HS-5 (cell line): ENCODE measurements at places on chromosomes 1 and 21.

DNA sequence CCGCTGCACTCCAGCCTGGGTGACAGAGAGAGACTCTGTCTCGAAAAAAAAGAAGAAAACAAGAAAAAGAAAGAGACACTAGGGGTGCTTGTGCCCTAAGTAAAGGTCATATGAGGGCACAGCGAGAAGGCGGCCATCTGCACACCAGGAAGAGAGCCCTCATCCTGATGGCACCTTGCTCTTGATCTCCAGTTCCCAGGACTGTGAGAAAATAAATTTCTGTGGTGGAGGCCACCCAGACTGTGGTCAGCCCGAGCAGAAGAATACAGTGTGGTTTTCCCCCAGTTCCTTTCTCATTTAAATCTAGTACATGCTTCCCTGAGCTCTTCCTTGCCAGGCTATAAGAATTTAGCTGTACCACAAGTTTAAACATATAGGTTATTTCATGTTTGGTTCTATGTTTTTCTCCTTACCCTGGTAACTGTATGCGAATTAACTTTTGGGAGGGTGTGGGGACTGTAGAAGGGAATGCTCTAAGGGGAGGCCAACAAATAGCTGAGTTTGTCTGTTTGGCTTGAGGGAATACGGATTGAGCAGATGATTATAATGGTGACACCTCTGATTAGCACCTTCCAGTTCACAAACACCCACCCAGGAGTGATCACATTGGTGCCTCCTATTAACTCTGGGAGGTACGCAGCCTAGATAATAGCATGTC, 119.6 kb upstream of the ERRFI1 start:
- no peak for DNase-seq

- DNase-seq: no peak
Observed at GRCh38 chr1:182698971-182699370, 14.6 kb upstream of the RGS8 start.

- no peak for DNase-seq
Observed at GRCh38 chr1:201319631-201320030, 36.3 kb downstream of the PKP1 start.

DNA sequence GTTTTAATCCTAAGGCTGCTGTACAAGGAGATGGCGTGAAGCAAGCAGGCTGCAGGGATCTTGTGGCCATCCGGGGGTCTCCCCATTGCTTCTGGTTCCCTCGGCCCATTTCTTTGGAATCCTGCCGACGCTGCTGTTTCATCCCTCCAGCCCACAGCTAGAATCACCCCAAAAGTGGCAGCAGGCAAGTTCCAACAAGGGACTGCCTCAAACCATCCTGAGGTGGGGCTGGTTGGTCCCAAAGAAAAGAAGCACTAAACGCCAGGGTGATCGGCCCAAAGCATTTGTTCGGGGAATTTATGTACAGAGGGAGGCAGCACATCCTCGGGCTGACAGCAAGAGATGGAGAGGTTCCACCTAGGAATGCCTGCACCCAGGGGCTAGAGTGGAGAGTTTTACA, 4.5 kb upstream of the MIB2 start:
- no peak for DNase-seq

DNA sequence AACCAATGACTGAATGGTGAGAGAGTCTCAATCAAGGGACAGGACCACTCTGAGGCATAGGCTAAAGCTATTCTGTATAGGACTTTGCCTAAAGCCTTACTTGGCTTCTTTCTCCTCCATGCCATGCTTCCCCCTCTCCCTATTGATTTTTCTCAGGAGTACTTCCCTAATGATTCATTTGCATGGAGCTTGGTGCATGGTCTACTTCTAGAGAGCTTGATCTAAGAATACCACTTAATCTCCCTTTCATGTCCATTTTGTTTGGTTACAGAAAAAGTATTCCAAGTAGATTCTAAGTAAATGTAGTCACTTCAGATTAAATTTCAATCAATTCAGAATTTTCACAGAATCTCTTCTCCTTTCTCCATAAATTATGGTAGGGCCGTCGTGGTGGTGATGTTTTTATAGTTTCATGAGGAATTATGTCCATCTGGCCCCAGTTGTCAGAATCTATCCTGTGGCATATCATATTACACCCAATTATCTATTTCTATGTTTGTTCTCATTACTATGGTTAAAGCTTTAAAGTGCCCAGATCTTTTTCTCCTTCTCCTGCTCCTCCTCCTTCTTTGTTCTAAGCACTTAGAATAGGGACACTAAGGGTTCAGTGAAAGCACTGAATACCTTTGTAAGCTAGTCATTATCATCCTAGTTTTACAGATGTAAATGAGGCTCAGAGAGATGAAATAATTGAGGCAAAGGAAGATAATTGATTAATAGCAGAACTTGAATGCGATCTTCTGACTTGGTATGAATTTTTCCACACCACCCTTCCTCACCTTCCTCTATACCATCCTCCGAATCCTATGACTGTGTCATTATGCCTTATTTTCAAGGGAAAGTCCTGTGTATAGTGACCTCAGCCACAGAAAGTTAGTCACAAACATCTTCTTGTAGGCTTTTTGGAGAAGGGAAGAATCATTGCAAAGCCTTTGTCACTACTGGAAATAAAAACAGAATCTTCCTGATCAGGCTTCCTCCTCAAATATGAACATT, 85.6 kb upstream of the ZRANB2 start:
- DNase-seq: no peak

DNA sequence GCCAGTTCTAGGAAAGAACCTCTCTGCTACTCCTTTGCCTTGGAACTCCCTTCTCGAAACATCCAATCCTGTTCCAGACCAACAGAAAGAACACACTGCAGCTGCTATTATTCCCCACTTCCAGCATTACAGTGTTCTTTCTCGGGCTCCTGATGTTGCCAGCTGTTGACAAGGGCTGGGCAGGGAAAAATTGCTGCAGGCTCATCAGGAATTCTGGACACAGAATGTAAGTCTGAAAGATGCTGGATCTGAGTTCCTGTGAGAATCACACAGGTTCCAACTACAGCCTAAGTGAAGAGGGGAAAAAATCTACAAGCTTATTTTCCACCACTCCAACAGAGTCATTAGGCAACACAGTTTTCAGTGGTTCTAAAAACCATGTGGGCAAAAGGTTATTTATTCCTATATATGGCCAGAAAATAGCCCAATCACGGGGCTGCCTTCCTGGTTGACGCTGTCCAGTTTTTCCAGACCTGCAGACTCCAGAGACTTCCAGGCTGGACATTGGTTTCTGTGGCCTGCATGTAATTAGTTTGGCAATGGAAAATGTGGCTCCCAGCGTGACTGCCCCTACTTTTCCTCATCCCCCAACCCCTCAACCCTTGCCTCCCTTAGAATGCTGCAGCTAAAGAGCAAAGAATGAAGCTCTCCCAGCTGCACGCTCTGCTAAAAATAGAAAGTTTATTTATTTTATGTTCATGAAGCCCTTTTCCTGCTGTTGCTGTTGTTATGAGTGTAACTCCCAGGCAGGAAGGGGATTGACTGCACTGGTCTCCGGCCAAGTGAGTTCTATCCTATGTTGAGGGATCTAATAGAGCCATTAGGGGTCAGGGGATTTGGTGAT, 8.3 kb upstream of the KIAA0040 start:
- DNase-seq: no peak

DNA sequence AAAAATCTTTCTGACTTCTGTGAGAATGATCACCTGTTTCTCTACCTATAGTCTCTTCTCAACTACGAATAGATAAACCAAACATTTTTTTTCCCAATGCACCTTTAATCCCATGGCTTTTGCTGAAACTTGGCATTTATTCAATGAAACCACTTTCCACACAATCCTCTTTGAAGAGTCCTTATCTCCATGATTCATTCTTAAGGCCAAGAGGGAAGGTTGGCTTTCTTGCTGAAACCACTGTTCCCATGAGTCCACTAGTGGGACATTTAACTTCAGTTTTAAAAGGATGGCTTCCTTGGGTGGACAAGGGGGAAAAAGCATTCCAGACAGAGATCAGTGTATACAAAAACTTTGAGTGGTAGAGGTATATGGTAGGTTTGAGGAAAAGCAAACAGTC, 73.6 kb downstream of the CRB1 start:
- no peak for DNase-seq

GRCh38 chr1:157286646-157287420, 148.6 kb upstream of the ETV3 start:
- no peak for DNase-seq

DNA sequence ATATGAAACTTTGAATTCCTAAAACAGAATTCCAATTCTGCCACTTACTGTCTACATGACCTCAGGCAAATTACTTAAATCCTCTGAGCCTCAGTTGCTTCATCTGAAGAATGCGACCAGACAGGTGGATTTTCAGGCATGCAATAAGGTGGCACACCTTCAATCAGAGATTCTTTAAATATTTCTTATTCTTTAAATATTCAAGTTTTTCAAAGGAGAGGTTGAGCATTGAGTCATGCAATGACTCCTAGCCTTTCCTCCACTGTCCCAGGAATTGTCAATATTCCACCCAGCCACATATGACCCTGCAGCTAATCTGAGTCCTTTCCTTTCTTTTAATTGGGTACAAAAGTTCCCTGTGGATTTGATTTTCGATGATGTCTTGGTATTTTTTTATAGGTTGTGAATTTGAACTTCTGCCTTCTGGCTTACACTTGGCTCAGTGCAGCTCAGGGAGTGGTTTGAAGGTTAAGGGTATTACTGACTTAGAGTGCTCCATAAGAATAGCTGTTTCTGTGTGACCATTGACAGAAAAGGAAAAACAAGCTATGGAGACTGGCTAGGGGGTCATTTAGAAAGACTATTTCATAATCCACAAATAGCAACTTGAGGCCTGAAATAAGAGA, 52.2 kb upstream of the PRDX6 start:
- DNase-seq: no peak

DNA sequence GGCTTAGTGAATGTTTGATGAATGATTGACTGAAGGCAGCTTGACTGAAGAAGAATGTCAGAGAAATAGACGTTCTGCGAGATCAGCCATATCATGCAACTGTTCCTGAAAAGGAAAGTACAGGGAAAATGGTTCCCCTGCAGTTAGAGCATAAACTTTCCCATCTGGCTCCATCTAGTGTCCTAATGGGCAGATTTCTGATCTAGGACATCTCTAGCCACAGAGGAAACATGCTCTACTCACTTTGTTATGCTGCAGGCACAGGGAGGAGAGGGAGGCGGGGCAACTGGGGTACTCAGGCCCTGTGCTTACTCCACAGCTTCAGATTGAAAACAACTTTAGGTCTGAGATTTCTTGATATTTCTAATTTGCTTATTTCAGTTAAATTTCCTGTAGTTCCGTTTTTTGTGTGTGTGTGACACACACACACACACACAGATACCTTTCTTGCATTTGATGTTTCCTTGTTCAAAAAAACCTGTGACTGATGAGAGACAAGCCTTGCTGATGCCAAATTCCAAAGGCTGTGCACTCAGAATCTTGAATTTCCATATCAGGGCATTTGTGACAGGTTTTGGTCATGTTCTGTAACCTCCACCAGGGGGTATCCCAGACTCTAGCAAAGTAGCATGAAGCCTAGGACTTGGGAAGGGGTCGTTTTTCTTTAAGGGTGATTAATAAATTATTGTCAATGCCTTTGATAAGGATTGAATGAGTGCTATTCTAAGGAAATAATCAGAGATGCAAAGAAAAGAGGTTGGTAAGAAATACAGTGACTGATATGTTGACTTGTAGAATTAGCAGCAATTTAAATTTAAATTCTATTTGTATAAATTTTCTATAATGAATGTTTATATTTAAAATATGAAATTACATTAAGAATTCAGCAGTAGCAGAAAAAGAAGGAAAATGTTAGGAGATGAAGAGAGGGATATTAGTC, 139.7 kb upstream of the BEND5 start:
- DNase-seq: no peak

DNA sequence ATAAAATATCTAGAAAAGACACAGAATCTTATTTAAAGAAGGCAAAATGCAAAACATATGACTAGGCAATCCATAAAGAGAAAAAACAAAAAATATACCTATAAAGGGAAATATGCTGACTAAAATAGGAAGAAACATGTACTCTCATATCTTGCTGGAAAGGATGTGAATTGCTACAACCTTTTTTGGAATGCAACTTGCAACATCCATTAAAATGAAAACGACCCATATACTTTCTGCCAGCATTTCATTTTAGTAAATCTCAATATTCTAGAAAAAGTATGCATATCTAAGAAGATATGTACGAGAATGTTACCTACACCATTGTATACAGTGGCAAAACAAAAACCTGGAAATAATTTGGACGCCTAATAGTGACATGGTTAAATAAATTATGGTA, 56.6 kb downstream of the EDEM3 start:
- DNase-seq: no peak

DNA sequence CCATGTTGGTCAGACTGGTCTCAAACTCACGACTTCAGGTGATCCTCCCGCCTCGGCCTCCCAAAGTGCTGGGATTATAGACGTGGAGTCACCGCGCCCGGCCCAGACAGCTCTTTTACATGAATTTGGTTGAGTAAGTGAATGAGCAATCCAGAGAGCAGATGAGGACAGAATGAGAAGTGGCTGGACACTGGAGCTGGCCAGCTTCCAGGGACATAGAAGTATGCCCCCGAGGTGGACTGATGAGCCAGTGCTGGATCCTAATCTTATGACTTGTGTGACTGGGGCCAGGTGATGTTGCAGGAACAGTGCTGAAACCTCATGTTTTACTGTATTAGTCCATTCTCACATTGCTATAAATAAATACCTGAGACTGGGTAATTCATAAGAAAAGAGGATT, 35.9 kb upstream of the KANK4 start:
- no peak for DNase-seq

DNA sequence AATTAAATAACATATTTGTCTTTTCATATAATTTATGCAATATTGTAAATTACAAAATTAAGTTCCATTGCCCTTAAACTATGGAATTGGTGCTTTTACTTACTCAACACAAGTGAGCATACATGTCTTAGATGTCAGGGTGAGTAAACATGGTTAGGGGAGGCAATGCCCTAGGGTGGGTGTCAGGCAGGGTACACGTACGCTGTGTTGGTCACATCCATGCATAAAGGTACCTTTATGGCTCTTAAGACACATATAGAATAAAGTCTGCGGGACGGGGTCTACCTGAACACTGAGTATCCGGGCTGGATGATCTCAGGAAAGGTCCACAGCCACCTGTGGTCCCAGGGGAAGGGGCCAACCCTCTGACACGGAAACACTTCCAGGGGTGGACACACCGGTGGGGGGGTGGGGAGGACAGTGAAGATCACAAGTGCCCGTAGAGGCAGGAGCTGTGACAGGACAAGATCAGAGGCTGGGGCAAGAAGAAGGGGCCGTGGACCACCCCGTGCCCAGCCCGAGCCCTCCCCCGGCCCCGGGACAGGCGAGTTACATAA, 720 bp downstream of the LIN9 start:
- no peak for DNase-seq
